KBM-7 (cell line): ENCODE measurements at places on chromosomes 6 and 20.

- no peak for DNase-seq
These were observed 35.2 kb upstream of the ZSCAN23 start for GRCh38 chr6:28478518-28478917.

- DNase-seq = no peak
These were observed 99.6 kb upstream of the TMEM170B start for GRCh38 chr6:11437824-11438459.

GRCh38 chr6:14695579-14695978, 550.3 kb upstream of the JARID2 start:
- no peak for DNase-seq

DNA sequence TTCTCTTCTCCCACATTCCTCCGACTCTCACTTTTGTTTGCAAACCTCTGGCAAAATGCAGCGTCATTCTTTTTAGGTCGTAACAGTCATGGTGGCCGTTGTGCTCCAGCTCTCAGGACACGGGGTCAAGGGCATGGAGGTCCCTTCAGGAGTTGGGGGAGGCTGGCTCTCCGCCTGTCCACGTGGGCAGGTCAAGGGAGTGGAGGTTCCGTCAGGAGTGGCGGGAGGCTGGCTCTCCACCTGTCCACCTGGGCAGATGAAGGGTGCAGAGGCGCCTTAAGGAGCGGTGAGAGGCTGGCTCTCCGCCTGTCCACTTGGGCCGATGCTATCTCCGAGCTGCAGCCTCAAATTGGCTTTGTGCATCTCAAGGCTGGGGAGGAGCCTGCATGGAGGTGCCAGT, 98.0 kb downstream of the ERMARD start:
- DNase-seq = no peak

DNA sequence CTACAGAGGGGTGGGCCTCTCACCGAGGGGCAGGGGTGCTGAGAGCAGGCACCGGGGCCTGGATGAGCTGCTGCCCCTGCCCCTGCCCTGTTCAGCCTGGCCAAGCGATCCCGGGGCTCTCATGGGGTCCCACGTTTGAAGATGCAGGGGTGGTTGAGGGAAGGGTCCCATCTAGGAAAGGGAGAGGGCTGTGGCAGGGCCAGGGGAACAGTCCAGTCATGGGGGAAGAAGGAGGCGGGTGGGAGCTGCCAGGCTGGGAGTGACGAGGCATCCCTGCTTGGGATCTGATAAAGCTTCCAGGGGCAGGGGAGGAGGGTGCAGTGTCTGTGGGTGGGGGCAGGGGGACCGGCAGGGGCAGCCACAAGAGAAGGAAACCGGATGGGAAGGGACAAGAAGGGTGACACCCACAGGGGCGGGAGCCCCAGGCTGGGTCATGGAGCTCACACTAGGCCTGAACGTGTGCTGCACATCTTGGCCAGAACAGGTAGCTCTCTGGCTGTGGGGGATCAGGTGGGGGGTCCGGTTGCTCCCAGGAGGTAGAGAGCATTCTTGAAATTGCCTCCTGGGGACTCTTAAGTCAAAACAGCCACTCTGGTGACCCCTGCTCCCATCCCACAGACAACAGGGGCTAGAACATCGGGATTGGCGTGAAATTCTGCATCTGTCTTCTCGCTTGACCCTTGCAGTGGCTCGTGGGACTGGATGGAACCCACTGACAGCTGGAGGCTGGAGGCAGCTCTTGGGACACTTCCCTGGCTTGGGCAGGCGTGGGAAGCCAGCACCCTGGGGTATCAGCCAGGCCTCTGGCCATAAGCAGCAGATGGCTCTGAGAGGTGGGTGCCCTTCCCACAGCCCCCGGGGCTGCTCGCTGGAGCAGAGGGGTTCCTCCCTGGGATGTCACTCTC, 58.0 kb upstream of the GATA5 start:
- DNase-seq = no peak

DNA sequence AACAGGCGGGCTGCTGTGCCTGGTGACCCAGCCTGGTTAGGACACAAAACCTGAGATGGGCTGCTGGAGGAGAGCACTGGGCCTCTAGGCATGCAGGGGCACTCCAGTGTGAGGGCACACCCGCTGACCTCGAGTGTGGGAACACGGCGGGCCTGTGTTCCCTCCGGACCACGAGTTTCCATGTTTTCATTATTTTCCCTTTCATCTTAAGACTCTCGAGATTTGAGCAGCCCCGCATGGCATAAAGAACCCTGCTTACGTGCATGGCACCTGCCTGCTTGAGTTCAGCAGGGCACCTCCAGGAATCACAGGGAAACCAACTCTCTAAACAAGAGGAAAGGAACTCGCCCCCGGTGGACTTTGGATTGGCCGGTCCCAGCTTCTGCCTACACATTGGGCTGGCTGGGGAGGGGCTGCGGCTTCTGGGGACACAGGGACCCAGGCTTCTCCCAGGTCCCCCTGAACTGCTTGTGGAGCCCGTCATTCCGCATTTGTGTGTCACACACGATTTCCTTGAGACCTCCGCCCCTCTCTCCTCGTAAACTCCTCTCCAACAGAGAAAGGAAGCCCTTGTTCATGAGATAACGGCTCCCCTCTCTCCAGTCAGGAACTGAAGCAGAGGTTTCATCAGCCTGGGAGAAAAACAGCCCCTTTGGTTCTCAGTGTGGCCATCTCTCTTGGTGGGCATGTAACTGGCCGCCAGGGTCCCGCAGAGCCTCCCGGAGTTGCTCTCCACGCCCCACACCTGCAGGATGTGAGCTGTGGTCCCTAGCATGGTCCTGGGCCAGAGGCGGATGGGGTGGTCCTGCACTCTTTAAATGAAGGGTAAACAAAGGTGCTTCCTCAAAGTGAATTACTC, 181.8 kb downstream of the TTLL2 start:
- DNase-seq = no peak

DNA sequence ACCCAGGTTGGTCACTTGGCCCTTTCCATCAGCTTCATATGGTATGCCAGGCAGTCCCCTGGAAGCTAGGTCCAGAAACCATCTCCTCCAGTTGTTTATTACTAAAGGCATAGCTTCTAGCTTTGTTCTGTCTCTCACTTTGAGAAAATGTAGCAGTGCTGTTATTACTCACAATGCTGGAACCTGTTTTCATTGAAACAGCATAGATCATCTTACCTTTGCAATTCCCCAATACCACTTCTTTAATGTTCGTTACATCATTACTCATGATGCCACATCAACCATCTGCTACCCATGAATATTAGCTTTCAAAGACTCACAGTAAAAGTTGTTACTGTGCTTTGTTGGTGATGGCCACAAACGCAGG, 88.3 kb downstream of the ADAT2 start:
- no peak for DNase-seq

- no peak for DNase-seq
These were observed 30.0 kb downstream of the BRPF3 start for GRCh38 chr6:36226438-36227047.

DNA sequence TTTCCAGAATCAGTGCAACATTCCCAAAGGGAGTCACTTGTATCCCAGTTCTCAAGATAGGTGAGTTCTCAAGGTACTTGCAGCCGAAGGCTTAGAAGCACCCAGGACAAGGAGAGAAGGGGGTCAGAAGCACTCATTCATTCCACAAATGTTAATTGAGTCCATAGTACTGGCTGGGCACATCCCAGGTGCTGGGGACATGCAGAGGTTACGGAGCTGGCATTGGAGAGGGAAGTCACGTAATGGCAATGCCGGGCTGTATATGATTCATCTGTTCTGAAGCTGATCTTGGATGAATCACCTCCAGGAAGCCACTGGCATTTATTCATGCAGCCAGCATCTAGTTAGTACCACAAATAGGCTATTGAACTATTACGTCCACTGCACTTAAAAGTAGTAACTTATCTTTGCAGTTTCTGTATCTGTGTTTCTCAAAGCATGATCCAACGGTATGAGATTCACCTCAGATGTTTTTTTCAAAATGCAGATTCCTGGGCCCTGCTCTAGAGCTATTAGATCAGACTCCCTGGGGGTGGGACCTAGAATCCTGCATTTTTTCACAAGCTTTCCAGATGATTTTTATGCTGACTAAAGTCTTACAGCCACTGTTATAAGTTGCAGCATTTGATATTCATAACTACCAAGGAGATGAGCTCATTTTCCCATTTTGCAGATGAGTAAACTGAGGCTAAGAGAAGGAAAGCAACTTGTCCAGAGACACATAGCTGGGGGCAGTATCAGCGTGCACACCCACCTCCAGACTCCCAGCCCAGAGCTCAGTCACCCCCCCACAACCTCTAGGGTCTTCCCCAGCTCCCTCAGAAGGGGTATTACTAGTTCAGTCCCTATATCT, 44.1 kb upstream of the ID1 start:
- no peak for DNase-seq

DNA sequence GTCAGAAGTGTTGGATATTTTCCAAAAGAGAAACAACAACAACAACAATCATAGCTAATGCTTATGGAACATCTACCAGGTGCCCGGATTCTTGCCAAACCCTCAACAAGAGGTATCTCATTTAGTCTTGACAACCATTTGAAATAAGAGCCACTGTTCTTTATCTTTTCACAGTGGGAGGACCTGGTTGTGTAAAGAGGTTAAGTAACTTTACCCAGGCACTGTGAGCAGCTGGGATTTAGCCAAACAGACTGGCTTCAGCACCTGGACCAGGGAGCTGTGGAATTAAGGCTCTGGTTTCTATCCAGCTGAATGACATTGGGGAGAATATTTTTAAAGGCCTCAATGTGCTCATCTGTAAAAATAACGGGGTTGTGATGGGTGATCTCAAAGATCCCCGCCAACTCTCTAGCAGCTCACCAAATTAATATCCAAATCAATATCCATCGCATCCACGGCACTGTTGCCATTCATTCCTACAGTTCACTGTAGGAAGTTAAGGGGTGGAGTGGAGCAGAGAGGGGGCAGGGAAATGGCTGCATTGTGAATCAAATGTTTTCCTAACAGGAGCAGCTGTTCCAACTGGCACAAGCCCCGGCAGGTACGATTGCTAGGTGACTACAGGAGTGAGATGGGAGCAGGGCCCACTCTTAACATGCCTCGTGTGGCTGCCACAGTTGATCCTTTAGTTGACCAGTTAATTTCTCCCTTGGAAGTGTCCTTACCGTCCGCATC, 61.8 kb downstream of the GCNT2 start:
- peak; percentile 33 for DNase-seq

- DNase-seq = no peak
These were observed 19.4 kb upstream of the COL19A1 start for GRCh38 chr6:69846770-69847491.

GRCh38 chr20:59184880-59185447, 21.3 kb downstream of the ZNF831 start:
- DNase-seq = no peak

GRCh38 chr20:29326376-29327070, 1930.9 kb upstream of the DEFB115 start:
- no peak for DNase-seq

DNA sequence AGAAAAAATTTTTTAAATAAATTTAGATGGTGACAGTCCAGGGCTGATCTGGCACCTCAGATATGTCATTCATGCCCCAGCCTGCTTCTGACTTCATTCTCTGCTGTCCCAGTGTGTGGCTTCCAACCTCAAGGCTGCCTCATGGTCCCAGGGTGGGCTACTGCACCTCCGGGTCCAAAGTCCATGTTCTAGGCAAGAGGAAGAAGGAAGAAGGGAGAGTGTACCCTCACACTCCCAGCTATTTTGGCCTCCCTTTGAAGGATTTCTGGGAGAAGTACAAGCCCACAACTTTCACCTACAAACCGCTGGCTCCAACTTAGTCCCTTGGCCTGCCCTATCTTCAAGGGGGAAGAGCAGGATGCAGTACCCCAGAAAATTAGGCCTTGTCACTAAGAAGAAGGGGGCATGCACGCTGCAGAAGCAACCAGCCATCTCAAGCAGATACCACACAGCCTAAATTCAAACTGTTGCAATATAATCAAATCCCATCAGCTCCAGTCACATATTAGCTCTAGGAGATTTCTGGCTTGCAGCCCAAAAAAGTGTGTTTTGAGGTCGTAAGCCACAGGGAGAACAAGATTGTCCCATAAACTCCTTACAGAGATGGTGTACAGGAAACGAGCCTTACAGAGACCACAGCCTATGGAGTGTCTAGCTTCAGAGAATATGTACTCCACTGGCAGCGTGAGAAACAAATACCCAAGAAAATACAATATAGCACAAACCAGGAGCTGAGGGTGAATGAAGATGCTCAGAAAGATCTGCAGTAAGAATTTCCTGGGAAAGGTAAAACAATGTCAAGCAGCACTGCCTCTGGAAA, 906 bp upstream of the BTN3A2 start:
- no peak for DNase-seq

DNA sequence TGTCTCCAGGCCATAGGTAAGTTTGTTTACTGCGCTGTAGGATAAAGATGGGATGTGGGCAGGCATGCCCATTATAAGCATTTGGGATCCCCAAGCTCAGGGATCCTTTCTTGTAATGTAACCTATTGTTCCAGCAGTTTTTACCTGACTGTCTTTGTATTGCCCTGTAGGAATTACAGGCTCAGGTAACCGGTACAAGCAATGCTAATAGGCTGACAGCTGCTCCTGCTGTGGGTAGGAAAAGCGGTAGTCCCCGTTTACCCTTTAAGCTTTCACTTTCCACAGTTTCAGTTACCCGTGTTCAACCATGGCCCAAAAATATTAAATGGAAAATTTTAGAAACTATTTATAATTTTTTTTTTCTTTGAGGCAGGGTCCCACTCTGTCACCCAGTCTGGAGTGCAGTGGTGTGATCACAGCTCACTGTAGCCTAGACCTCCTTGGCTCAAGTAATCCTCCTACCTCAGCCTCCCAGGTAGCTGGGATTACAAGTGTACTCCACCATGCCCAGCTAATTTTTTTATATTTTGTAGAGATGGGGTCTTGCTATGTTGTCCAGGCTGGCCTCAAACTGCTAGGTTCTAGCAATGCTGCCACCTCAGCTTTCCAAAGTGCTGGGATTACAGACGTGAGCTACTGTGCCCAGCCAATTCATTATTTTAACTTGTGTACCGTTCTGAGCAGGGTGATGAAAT, 108.6 kb downstream of the CDYL start:
- no peak for DNase-seq

DNA sequence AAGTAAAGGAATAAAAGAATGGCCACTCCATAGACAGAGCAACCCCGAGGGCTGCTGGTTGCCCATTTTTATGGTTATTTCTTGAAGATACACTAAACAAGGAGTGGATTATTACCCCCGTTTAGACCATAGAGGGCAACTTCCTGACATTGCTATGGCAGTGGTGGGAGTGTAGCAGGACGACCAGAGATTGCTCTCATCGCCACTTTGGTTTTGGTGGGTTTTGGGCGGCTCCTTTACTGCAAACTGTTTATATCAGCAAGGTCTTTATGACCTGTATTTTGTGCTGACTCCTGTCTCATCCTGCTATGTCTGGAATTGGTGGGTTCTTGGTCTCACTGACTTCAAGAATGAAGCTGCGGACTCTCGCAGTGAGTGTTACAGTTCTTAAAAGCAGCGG, 78.7 kb downstream of the C6orf52 start:
- DNase-seq = no peak

GRCh38 chr20:25195962-25196785, 662 bp downstream of the ENTPD6 start:
- DNase-seq = peak; percentile 40

DNA sequence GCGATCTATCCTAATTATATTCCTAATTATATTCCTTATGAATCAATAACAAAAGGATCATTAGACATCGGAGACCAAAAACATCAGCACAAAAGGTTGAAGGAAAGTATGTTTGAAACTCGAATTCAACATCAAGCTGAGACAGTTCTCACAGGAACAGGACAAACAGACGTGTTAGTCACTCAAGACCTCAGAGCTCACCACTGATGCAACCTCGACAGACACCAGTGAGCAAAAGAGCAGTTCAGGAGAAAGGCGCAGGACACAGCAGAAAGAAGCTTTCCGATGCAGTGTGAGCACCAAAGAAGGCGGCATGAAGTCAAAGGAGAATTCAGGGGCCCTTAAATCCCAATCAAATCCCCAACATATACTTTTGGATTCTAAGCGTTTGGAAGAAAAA, 6.3 kb upstream of the RAMACL start:
- no peak for DNase-seq

GRCh38 chr20:34458631-34459030, 57.6 kb upstream of the DYNLRB1 start:
- no peak for DNase-seq
